Renal cortical epithelial cell (primary cell): ENCODE measurements at places on chromosomes 11 and 22. TPM values are rescaled to one million over a fixed set of nuclear protein-coding genes. Genes with fewer than 3 reads are reported as not detected.

DNA sequence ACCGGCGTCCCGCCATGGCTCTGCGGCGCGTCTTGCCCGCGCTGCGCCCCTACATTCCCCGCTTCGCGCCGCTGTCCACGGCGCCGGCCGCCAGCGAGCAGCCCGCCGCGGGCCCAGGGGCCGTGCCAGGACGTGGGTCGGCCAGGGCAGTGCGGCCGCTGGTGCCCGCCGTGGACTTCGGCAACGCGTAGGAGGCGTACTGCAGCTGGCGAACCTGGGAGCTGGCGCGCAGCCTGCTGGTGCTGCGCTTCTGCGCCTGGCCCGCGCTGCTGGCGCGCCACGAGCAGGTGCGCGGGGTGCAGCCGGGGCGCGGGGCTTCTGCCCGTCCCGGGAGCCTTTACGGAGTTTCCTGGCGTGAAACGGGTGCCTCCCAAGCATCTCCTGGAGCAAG lies 20.1 kb downstream of the DGCR6L start:
- no peak for DNase-seq

DNA sequence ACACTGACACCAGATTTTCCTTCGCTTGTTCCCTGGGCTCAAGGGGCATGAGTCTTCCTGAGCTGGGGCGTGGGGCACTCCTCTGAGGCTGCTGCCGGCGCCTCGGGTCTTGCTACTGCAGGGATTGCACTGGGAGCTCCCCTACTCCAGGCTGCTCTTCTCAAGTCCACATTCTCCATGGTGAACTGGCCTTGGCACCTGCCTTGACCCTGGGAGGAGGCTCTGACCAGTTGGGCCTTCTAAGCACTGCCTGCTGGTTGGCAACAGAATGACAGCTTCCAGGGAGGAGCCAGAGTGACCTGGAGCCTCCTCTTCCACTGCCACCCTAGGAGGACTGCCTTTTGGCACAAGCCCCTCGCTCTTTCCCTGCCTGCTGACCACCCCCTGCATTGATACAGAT lies 9.5 kb downstream of the FREY1 start:
- DNase-seq, result no peak

- DNase-seq, result no peak
Observed at GRCh38 chr11:3830730-3831129, 10.0 kb downstream of the RHOG start.

DNA sequence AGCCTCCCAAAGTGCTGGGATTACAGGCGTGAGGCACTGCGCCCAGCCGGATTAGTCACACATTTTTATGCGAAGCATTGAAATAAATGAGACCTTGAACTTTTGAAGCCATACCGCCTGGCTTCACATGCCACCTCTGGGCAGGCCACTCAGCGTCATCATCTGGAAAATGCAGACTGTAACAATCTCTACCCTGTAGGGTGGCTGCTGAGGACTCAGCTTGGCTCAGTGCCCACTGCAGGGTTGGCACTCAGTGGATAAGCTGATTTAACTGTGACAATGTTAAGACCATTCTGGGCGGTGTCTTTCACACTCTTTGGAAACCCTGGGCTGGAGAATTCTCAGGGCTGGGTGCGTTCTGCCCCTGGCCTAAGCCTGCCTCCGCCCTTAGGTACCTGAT lies 8.5 kb downstream of the SH3BP1 start:
- DNase-seq, result no peak

SCARF2 gene
- total RNA-seq, result 3.3 and 9.1 TPM in 2 replicates

DNA sequence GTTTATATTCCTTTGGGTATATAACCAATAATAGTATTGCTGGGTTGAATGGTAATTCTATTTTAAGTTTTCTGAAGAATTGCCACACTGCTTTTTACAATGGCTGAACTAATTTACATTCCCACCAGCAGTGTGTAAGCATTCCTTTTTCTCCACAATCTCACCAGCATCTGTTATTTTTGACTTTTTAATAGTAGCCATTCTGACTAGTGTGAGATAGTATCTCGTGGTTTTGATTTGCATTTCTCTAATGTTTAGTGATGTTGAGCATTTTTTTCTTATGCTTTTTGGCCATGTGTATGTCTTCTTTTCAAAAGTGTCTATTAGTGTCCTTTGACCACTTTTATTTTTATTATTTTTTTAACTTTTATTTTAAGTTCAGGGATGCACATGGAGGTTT lies 275.3 kb downstream of the METTL15 start:
- DNase-seq, result no peak

GRCh38 chr11:57174656-57175055 lies 7.1 kb upstream of the LRRC55 start:
- no peak for DNase-seq

- DNase-seq, result no peak
Observed at GRCh38 chr11:104001561-104002056, 34.8 kb upstream of the DDI1 start.

DNA sequence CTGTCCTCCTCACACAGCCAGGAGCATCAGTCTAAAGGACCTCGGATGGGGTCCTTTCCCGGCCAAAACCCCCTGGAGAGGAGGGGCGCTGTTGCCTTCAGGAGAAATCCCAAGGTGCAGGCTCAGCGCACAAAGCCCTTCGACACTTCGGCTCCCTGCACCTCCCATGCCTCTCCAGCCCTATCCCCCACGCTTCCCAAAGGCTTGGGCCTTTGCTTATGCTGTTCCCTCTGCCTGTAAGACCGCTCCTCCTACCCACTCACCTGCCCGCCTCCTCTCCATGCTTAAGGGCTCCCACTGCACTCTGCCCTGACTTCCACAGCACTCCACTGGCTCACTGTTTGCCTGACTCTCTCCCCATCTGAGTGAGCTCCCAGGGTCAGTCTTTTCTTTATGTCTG lies 13.5 kb downstream of the SLC15A3 start:
- DNase-seq, result no peak

DNA sequence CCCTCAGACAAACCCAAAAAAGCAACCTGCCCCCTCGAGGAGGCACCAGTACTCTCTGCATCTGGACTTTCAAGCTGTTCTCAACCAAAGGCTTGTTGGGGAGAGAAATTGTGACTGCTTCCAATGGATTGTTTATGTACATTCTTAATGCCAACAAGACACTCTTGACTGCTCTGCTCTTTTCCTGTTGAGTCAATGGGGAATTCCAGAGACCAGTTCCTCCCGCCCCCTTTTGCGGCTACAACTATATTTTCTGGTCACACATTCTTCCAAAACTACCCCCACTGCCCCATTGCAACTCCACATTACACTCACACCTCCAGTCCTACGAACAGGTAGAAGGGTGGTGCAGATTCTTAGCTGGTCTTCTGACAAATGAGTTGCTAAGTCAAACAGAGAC lies 187.0 kb downstream of the DSCAML1 start:
- DNase-seq, result peak; percentile 89

DNA sequence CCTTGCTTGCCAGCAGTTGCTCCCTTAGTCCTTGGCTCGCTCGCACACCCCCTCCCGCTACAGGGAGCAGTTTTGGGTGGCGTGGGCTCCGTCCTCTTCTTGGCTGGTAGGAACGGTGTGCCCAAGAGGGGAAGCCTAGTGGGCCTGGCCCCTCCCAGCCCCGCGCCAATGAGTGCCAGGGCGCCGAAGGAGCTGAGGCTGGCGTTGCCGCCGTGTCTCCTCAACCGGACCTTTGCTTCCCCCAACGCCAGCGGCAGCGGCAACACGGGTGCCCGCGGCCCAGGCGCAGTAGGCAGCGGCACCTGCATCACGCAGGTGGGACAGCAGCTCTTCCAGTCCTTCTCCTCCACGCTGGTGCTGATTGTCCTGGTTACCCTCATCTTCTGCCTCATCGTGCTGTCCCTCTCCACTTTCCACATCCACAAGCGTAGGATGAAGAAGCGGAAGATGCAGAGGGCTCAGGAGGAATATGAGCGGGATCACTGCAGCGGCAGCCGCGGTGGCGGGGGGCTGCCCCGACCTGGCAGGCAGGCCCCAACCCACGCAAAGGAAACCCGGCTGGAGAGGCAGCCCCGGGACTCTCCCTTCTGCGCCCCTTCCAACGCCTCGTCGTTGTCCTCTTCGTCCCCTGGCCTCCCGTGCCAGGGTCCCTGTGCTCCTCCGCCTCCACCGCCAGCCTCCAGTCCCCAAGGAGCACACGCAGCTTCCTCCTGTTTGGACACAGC lies 1.6 kb downstream of the C11orf87 start:
- DNase-seq, result no peak

- no peak for DNase-seq
Observed at GRCh38 chr11:117827521-117828511, 3.3 kb upstream of the FXYD2 start.

SYTL2 gene
- total RNA-seq, result 133 and 343 TPM in 2 replicates

GRCh38 chr22:20558534-20558933 lies 51.1 kb downstream of the MED15 start:
- DNase-seq, result no peak

- no peak for DNase-seq
Observed at GRCh38 chr11:129743112-129743815, 72.4 kb upstream of the TMEM45B start.

- DNase-seq, result peak; percentile 17
Observed at GRCh38 chr11:30310623-30311022, 12.3 kb upstream of the ARL14EP start.

GRCh38 chr22:30161051-30161469 lies 80.8 kb downstream of the HORMAD2 start:
- no peak for DNase-seq

DNA sequence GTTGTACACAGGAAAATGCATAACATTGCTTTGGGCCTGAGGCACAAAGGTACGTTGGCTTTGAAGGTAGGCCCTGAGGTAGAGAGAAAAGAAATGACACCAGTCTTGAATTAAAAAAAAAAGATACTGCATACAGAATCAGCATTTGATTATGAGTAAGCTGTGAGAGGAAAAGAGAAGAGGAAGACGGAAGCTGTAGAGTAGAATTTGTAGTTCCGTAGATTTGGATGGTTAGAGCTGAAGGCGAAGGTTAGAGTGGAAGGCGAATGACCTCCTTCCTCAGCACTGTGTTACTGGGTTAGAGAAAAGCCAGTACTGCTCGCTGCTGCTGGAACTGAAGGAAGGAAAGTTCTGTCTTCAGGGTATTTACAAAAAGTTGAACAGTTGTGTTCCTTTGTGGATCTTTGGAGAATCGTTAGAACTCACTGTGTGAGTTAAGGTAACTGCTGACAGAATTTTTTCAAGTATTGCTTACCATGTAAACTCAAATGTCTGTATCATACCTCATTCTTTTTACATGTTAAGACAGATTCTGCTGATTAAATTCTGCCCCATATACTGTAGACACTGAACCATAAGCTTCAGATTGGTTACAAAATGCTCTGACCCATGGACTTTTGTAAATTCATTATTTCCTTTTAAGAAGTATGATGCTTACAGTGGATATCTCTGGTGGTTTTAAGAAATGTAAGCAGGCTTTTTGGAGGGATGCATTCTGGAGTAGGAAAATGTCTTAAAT lies 50.2 kb downstream of the MCAM start:
- no peak for DNase-seq

DNA sequence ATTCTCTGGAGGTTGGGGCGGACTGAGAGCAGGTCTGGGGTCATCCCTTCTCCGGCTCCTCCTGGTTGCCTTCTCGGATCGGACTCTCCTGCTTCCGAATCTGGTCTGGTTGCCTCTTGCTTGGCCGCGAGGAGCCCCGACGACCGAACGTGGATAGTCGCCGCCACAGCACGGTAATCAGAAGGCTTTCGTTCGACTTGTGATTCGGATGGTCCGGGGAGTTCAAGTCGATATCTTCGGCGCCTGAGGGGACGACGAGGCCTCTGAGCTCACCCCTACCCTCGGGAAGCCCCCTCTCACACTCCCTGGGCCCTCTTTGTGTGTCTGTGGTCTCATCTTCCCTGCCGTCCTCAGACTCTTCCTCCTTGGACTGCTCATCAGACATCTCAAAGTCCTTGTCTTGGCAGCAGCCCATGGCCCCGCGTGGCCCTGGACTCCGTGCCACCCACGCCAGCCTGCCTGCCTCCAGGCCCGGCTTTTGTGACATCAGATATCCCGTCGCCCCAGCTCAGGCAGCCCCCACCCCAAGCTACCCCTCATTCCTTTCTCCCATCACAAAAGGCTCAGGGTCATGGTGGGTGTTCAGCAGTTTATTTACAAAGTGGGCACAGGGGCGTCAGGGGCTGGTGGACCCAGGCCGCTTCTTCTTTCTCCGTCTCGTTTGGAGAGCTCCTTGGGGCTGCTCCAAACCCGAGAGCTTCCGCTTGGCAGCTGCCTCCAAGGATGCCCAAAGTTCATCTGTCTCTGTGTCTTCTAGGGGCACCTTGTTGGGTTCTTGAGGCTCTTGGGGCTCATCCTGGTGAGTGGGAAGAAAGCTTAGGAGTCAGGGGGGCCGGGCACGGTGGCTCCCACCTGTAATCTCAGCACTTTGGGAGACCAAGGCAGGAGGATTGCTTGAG lies at the start of gene TEX54:
TEX54 (minus strand) TSS at position 506 of the 899 bp plus-strand sequence.
- DNase-seq, result peak; percentile 18

CSRP3 gene
- total RNA-seq, result not detected in 2 replicates

PATZ1 gene
- 17.7 and 19.2 TPM in 2 replicates for total RNA-seq

DNA sequence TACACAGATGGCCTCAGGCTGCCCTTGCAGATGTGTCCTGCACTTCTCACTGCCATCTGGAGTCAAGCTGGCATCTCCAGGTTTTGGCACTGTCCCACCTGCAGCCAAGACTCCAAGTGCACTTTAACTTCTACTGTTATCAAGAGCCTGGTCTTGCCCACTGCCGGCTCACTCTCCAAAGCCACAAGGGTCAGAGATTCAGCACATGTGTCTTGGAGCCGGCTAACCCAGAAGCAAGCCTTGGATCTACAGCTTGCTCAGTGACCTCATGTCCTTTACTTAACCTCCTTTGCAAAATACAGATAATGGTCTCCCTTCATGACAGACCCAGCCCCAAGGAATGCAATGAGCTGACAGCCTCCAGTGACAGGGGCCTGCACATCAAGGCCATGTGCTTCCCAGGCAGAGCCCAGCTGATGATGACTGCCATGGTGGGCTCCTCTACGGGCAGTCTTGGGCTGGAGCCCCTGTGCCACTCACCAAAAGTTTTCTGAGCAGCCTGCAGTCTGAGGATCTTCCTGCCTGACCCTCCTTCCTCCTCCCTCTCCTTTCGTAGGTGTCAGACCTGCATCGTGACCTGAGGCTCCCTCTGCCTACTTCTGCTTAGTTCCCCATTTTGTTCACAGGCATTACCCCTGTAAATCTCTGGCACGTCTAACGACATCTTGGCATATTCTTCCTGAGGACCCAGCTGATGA lies 9.0 kb downstream of the TP53AIP1 start:
- no peak for DNase-seq

CCDC116 gene
- total RNA-seq, result not detected in 2 replicates

DMC1 gene
- 2.0 and 3.6 TPM in 2 replicates for total RNA-seq

- DNase-seq, result no peak
Observed at GRCh38 chr11:19283991-19284390, 43.2 kb upstream of the E2F8 start.

GRCh38 chr22:36162127-36163034 lies 1.8 kb upstream of the APOL3 start:
- DNase-seq, result no peak

CRYBA4 gene
- not detected in 2 replicates for total RNA-seq

SCN3B gene
- 0.20 and 0.35 TPM in 2 replicates for total RNA-seq

CBX6 gene
- total RNA-seq, result 28.3 and 62.7 TPM in 2 replicates

- no peak for DNase-seq
Observed at GRCh38 chr22:44658311-44658953, 43.6 kb upstream of the PRR5 start.

GRCh38 chr11:47396049-47396320 lies 12.4 kb upstream of the SLC39A13 start:
- DNase-seq, result no peak

- DNase-seq, result peak; percentile 90
Observed at GRCh38 chr11:96187822-96188221, 155.2 kb downstream of the MAML2 start.
